ENCODE measurements at places on chromosomes 2 and 18.

GRCh38 chr2:146496248-146496647 is 1348.6 kb upstream of the ACVR2A start:
- DNase-seq: no peak

DNA sequence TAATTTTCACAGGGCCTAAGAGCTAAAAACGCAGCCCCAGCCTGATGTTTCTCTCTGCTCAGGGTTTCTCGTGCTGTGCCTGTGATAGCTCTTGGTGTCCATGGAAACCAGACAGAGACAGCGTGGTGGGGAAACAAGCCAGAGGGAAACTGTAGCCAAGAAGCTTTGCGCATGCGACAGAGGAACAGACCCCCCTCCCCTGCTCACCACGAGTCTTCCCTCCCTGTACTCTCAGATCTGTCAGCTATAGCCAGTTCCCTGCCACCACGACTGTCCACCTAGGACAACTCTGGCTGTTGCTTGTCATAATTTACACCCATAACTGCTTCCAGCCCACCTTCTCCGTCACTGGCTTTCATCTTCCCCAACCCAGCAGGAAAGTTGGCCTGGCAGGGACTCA is 13.2 kb upstream of the DNAJC27 start:
- no peak for DNase-seq

DNA sequence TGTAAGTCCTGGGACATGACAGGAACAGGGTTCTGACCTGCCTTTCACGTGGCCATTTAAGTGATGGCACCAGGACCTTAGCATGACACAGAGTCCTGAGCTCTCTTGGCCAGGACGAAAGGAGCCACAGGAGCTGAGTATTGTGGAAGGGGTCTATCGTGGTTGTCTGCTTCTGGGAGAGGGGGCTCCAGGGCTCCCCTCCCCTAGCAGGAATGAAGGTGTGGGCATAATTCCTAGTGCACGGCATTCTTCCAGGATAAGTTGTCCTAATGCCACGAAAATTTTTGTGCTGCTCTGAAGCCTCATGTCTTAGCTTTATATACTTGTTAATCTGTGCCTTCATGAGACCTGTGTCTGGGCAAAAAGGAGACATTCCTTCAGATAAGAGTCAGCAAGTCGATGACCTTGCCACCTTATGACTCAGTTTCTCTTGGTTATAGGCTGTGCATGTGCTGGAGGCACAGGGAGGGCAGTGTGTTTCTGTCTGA is 17.1 kb downstream of the GATA6 start:
- no peak for DNase-seq

DNA sequence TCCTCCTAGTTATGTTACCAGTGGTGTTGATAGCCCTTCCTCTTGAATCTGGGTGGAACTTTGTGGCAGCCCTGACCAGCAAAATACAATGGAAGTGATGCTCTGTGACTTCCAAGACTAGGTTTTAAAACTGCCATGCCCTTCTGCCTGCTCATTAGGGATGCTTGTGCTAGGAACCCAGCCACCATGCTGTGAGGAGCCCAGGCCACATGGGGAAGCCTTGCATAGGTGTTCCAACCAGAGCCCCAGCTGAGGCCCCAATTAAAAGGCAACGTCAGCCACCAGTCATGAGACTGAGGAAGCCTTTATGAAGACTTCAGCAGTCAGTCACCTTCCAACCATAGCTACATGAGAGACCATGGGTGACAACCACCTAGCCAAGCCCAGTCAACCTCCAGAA is 14.0 kb upstream of the MAPRE2 start:
- no peak for DNase-seq

- no peak for DNase-seq
These were observed 6.0 kb downstream of the TXNL1 start for GRCh38 chr18:56632070-56633022.

DNA sequence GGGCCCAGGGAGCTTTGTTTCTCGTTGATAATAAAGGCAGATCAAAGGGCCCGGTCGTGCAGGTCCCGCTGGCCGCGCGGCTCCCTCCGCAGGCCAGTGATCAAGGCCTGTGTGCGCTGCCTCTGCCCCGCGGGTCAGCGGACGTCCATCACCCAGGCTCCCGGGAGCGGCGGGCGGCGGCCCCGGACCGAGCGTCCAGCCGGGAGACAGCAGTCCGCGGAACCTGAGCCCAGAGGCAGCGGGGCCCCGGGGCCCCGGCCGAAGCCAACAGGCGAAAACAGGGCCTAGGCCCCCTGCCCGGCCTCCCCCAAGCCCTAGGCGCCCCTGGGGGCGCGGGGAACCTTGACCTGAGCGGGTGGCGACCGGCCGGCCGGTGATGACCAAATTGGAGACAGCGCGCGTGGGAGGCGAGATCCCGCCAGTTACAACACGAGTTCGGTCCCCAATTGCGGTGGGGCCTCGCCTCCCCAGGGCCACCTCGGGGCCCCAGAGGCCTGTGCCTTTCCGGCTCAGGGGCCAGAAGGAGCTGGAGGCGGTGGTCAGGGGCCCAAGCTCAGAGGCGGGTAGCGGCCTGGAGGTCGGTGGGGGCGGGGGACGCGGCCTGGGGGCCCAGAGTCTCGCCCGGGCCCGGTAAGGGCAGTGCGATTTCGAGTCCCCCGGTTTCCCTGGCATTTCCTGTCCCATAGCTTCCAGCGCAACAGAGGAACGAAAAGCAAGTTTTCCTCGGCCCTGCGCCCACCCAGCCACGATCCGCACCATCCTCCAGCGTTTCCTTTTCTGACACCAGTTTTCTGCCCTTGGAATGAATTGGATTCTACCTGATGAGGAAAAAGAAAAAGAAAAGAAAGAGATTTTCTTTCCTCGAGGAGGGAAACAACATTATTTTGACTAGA is 5.9 kb downstream of the SP9 start:
- DNase-seq: no peak

DNA sequence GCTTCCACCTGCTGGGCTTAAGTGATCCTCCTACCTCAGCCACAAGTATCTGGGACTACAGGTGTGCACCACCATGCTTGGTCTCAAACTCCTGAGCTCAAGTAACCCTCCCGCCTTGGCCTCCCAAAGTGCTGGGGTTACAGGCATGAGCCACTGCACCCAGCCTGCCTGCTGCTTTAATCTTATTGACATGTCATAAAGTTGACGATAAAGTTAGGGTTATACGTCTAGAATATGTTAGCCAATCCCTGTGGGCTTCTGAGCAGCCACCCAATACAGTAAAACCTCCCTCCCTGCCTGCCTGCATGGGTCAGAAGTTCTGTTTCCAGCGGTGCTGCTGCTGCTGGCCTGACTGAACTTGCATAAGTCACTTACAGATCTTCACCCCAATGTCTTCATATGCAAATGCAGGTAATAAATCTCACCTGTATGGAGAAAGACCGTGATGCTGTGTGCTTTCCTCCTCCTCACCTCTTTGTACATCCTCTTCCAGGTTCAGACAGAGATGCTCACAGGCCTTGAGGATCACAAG is 30.1 kb downstream of the TGIF1 start:
- no peak for DNase-seq

DNA sequence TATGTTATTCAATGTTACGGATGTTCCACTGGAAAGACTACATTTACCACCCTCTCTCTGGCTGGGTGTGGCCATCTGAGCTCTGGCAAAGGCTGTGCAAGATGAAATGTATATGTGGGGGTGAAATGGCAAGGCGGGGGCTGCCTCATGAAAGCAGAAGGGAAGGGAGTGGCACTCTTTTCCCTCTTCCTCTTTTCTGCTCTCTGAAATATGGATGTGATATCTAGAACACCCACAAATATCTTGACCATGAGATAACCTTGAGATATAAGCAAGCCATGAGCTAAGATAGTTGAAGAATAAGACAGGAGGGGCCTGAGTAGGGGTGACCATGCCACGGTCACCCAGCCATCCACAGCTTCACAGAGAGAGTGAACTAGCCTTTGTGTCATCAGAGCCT is 367.8 kb upstream of the ID2 start:
- no peak for DNase-seq

- no peak for DNase-seq
These were observed 1014.3 kb upstream of the CDH2 start for GRCh38 chr18:29191263-29191662.

GRCh38 chr2:186891185-186891621 is 42.2 kb upstream of the ZSWIM2 start:
- peak; percentile 13 for DNase-seq

DNA sequence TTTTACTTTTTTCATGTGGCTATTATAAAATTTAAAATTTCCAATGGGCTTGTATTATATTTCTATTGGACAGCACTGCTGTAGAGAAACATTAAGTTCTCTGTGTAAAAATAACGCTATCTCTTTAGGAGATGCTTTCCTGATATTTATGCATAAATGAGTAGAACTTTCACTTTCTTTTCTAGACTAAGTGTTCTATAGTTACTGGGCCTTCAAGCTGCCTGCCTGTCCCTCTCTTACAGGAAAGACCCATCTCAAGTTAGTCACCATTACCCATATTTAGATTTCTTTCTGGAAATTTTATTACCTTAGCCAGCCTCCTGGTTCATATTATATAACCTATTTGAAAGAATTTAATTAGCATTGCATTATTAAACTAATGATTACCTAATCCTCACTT is 4.8 kb downstream of the ITGA4 start:
- no peak for DNase-seq

DNA sequence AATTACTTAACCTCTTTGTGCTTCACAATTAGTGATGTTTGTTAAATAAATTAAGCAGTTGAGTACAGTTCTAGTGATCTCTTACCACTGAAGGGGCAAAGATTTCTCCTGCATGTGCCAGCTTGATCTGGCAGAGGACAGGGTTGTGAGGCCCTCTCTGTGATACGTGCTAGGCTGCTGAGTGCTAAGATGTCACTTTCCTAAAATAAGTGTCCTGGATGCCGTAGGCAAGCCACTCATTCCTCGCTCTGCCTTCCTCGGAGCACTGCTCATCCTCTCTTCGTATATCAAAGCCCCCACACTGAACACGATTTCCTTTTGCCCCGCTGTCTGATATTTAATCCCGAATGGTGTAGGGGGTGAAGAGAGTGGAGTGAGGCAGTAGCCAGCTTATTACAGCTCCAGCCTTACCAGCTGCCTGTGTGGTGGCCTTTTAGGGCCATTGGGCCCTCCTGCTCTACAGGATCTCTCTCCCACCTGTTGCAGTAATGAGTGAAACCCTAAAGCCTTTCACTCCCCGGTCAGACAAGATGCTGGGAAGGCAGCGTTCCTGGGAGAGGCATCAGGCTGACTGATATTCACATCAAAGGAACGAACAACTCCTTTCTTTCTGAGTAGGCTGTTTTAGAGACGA is 40.5 kb downstream of the PTPRM start:
- DNase-seq: no peak

GRCh38 chr2:197453914-197454398 is 604 bp downstream of the COQ10B start:
- DNase-seq: peak; percentile 80
